Activated naive CD8-positive, alpha-beta T cell treated with anti-CD3 and anti-CD28 coated beads for 36 hours (primary cell): ENCODE measurements at places on chromosomes 7 and 10. TPM values are rescaled to one million over a fixed set of nuclear protein-coding genes. Genes with fewer than 3 reads are reported as not detected.

Gene CCDC7
- total RNA-seq: 5.8 TPM

- no peaks in the 10 kb centered on the region for H3K36me3 ChIP-seq
- H3K27me3 ChIP-seq: no peaks in the 10 kb centered on the region
- H3K27ac ChIP-seq: no peak overlapping the region
- no peak for DNase-seq
- H3K4me1 ChIP-seq: no peaks in the 10 kb centered on the region
Measured at GRCh38 chr10:79380946-79381721, 33.9 kb downstream of the PPIF start.

DNA sequence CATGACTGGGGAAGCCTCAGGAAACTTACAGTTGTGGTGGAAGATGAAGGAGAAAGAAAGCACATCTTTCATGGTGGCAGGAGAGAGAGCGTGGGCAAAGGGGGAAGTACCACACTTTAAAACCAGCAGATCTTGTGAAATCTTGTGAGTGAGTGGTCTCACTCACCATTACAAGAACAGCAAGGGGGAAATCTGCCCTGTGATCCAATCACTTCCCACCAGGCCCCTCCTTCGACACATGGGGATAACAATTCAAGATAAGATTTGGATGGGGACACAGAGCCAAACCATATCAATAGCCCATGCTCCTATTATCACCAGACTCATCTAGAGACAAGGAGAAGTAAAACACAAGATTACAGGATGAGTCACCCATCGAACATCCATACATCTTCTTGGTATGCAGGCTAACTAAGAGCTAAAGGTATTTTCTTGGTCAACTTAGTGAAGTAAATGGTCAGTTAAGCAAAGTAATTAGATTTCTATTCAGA lies 55.3 kb upstream of the YAE1 start:
- no peaks in the 10 kb centered on the region for H3K36me3 ChIP-seq
- DNase-seq: no peak
- H3K4me3 ChIP-seq: no peak overlapping the region
- no peaks in the 10 kb centered on the region for H3K27me3 ChIP-seq
- peaks cover 8% of the 10 kb centered on the region for H3K4me1 ChIP-seq
- no peak overlapping the region for H3K27ac ChIP-seq

- no peak for DNase-seq
- peaks cover 5% of the 10 kb centered on the region for H3K27me3 ChIP-seq
- H3K27ac ChIP-seq: no peak overlapping the region
- no peaks in the 10 kb centered on the region for H3K4me1 ChIP-seq
Measured at GRCh38 chr10:120475844-120476791, 19.1 kb downstream of the PLPP4 start.

GRCh38 chr7:27740449-27741086 lies 606 bp downstream of the TAX1BP1 start:
- DNase-seq: peak; percentile 88
- peak overlapping the region; percentile 97 for H3K27ac ChIP-seq
- no peaks in the 10 kb centered on the region for H3K36me3 ChIP-seq
- H3K4me1 ChIP-seq: peaks cover 43% of the 10 kb centered on the region
- H3K27me3 ChIP-seq: no peaks in the 10 kb centered on the region

- H3K4me1 ChIP-seq: no peaks in the 10 kb centered on the region
- no peaks in the 10 kb centered on the region for H3K36me3 ChIP-seq
- H3K4me3 ChIP-seq: no peak overlapping the region
- no peaks in the 10 kb centered on the region for H3K27me3 ChIP-seq
Measured at GRCh38 chr10:63651864-63652263, 130.7 kb downstream of the REEP3 start.

DNA sequence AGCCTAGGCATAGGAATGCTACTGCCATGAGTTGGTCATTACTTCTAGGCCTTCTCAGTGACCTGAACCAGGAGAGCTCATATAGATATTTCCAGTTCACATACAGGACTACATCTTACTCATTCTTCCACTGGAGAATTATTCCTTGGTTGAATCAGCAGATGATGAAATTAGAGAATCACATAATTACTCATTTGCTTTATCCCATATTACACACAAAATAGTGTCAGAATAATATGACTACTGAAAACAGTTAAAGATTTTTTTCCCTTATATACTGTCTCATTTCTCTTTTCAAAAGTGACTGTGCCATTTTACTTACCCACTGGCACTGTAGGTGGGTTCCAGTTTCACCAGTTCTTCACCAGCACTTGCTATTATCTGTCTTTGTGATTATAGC lies 18.5 kb downstream of the BMS1 start:
- DNase-seq: no peak
- H3K4me1 ChIP-seq: peaks cover 12% of the 10 kb centered on the region
